ENCODE measurements at places on chromosomes 2 and 18.

GRCh38 chr2:240719676-240720545, 28.2 kb downstream of the AQP12A start:
- DNase-seq = no peak

DNA sequence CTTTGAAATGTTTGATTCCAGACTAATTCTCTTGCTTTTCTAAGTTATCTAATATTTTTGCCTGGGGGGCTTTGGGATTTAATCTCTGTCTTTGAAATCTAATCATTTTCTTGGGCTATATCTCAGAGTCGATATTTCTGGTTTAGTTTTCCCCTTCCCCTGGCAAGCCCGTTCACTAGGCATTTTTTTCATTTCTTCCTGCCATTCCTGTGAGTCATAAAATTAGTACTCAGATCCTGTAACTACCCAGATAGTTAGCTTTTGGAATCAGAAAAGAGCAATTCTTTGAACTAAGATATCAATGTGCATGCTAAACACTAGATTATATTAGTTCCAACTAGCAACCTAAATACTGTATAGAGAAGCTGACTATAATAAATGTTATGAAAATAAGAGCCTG, 29.4 kb upstream of the RNF149 start:
- DNase-seq = no peak

DNA sequence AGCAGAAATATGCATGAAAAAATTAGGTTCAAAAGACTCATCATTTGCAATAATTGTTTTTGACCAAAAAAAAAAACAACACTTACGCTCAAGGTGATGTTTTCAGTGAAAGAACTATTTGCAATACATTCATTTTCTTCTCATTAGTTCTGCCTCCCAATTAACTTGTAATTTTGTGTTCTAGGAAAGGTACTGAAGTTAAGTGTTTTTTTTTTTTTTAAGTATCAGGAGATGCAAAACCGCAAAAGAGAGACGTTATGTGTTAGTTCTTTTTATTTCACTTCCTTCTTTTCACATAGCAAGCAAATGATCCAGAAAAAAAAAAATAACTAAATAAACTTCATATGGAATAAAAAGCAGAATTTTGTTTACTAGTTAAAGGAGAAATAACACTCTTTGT, 735.2 kb upstream of the GCFC2 start:
- DNase-seq = no peak

DNA sequence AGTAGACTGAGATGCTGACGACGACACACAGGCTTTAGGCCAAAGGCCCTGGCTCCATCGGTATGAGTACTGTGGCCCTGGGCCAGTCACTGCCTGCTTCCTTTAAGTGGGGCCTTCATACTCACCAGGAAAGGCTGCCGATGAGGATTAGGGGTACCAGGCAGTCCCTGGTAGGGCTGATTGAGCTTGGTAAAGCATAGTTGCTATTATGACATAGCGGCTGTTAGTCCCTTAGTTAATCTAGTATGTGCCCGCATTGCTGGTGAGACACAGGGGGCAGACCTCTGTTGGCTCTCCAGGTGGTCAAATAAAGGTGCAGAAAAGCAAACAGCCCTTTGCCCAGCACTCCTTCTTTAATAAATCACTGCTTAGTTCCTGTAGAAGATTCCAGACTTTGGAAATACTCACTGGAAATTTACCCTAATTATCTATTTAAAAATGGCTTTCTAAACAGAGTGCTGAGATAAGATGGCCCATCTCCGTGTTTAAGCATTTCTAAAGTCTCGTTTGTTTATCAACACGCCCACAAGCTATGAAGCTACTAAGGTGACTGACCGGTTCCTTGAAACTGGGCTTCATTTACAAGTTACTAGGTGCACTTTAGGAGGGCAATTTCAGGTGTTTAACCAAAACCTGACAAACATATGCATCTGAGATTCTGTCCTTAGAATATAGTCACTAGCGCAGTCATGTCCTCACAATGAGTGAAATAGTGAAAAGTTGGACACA, 8.7 kb upstream of the BIN1 start:
- DNase-seq = no peak

DNA sequence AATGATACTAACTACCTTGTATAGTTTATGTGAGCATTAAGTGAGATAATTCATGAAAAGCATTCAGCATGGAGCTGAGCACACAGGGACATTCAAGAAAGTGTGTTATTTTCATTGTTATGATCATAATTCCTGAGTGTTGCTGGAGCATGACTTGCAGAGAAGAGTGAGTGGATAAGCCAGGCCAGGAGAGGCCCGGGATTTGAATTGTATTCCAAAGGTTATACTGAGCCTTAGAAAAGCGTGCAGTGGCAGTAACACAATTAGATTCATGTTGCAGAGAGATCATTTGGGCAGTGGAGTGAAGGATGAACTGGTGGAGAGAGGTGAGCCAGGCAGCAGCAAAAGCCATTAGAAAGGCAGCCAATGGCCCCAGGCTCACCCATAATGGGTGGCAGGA, 142.9 kb upstream of the SH3BP4 start:
- DNase-seq = no peak

GRCh38 chr2:37868866-37869265, 56.2 kb upstream of the RMDN2 start:
- no peak for DNase-seq

- DNase-seq = no peak
These were observed 149.7 kb downstream of the SMAD7 start for GRCh38 chr18:48800876-48801727.
